Renal pelvis (tissue), 12 donors: ENCODE measurements at places on chromosomes 4 and X. TPM values are rescaled to one million over a fixed set of nuclear protein-coding genes. Genes with fewer than 3 reads are reported as not detected.

Gene NHSL2
- polyA plus RNA-seq = 8.6 TPM

Gene OPRPN
- polyA plus RNA-seq = not detected

Gene LETM1
- polyA plus RNA-seq = 31.0 TPM

Gene CT45A5
- polyA plus RNA-seq = not detected

Gene MTMR8
- 1.7 TPM for polyA plus RNA-seq

Gene SYP
- 2.9 TPM for polyA plus RNA-seq

Gene MAGEA1
- polyA plus RNA-seq = not detected

Gene F8A3
- polyA plus RNA-seq = 9.6 TPM

Gene CLDN22
- polyA plus RNA-seq = 0.54 TPM

Gene COL25A1
- 18.1 TPM for polyA plus RNA-seq

Gene CENPE
- 11.6 TPM for polyA plus RNA-seq

Gene CFAP99
- 1.3 TPM for polyA plus RNA-seq

Gene ZNF711
- polyA plus RNA-seq = 65.9 TPM

Gene SLC38A5
- 10.5 TPM for polyA plus RNA-seq

Gene TRIML2
- polyA plus RNA-seq = not detected
